ENCODE measurements at places on chromosomes 5 and 9.

GRCh38 chr5:109619021-109619460, 70.7 kb upstream of the MAN2A1 start:
- DNase-seq, result no peak

DNA sequence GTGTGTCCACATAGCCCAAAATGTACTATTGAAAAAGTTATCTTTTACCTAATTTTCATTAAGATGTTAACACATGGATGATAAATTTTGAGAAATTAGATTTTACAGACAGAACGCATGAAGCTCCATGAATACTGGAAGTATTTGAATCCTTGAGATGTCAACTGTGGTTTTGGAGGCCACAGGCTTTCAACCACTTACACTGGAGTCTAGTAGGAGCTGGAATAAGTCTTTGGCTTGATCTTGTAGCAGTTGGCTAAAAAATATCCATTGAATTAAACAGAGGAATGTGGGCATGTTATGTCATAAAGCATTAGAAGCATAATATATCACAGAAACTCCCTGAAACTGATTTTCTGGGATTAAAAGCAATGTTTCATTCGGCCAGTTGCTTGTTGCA, 52.9 kb downstream of the CAMK4 start:
- no peak for DNase-seq

GRCh38 chr9:102587281-102587680, 407.9 kb upstream of the CYLC2 start:
- DNase-seq, result no peak

- no peak for DNase-seq
Observed at GRCh38 chr9:117437283-117437682, 22.4 kb upstream of the ASTN2 start.

DNA sequence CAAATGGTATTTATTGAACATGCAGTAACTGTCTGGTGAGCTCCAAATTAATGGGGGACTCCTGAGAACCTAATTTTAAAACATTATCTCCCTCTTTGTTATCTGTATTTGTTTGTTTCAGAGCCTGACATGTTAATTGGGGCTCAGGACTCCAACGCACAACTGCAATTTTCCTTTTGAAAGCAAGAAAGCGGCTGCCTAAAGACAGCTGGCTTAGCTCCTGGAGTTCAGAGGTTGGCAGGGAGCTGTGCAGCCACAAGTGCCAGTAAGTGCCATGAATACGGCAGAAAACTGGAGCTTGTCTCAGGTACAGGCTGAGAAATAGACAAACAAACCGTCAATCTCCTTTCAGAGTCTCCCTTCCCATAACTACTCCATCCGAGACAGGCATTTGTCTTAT, 80.9 kb downstream of the PPP2R2B start:
- DNase-seq, result no peak
